Skeletal muscle tissue (tissue), 5 donors: ENCODE measurements at places on chromosomes 1 and 21. TPM values are rescaled to one million over a fixed set of nuclear protein-coding genes. Genes with fewer than 3 reads are reported as not detected.

The NUF2 gene
- total RNA-seq = 1.0 TPM

The ZMYND12 gene
- under 0.01 TPM for total RNA-seq

The AGL gene
- 156 TPM for total RNA-seq

The TSACC gene
- 2.1 TPM for total RNA-seq

The NBPF26 gene
- total RNA-seq = 27.1 TPM

The GABPB2 gene
- 7.8 TPM for total RNA-seq

The RNF186 gene
- not detected for total RNA-seq

The F5 gene
- 1.0 TPM for total RNA-seq

The PTGFR gene
- total RNA-seq = 17.2 TPM

The RNU1-4 gene
- under 0.01 TPM for total RNA-seq

The RAB3B gene
- total RNA-seq = under 0.01 TPM

The NFASC gene
- 1.6 TPM for total RNA-seq

The FCRL5 gene
- not detected for total RNA-seq

The PCBP3 gene
- not detected for total RNA-seq

The CD53 gene
- 19.8 TPM for total RNA-seq

The ITGB2 gene
- 19.8 TPM for total RNA-seq

The ACOT7 gene
- total RNA-seq = 3.7 TPM

The KCNH1 gene
- 0.52 TPM for total RNA-seq

The DDR2 gene
- 40.2 TPM for total RNA-seq

The DCLRE1B gene
- 3.7 TPM for total RNA-seq

The TACSTD2 gene
- total RNA-seq = 0.52 TPM

The OR2L8 gene
- not detected for total RNA-seq

The NGF gene
- total RNA-seq = 2.1 TPM

The LEPR gene
- 11.0 TPM for total RNA-seq

The ACTL8 gene
- total RNA-seq = not detected

The P3H1 gene
- total RNA-seq = 50.6 TPM
